ENCODE measurements at places on chromosomes 4 and X.

DNA sequence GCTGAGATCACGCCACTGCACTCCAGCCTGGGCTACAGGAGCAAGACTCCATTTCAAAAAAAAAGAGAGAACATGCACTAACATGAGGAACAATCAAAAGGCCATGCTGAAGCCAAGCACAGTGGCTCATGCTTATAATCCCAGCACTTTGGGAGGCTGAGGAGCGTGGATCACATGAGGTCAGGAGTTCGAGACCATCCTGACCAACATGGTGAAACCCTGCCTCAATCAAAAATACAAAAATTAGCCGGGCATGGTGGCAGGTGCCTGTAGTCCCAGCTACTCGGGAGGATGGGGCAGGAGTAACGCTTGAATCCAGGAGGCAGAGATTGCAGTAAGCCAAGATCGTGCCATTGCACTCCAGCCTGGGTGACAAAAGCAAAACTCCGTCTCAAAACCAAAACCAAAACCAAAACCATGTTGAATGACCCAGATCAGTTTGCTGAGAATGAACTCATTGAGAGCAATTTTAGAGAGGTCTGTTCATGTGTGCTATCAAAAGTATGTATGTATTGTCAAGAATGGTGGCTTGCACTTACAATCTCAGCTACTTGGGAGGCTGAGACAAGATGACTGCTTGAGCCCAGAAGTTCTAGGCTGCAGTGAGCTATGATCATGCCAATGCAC, 44.8 kb downstream of the PDS5A start:
- H3K27ac ChIP-seq, result peak overlapping the region; percentile 31
- peaks cover 34% of the 10 kb centered on the region for H3K4me1 ChIP-seq
- ATAC-seq, result peak; percentile 69
- H3K36me3 ChIP-seq, result peaks cover 27% of the 10 kb centered on the region
- peak overlapping the region; percentile 54 for H3K4me3 ChIP-seq

DNA sequence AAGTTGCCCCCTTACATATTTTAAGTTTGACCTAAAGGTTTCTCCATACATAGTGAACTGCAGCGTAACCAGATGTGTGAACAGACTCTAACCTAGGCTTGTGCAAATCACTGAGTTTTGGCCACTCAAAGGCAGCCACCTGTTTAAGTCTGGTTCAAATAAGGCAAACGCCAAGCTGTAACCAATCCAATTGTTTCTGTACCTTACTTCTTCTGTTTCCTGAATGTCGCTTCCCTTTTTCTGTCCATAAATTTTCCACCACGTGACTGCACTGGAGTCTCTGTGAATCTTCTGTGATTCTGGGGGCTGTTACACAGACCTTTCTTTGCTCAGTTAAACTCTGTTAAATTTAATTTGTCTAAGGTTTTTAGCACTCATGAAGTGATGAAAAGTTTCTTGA, 618.8 kb downstream of the GLUD2 start:
- no peaks in the 10 kb centered on the region for H3K36me3 ChIP-seq
- H3K4me1 ChIP-seq, result no peaks in the 10 kb centered on the region
- no peak overlapping the region for H3K4me3 ChIP-seq
- no peak overlapping the region for H3K27ac ChIP-seq
- no peak for ATAC-seq

DNA sequence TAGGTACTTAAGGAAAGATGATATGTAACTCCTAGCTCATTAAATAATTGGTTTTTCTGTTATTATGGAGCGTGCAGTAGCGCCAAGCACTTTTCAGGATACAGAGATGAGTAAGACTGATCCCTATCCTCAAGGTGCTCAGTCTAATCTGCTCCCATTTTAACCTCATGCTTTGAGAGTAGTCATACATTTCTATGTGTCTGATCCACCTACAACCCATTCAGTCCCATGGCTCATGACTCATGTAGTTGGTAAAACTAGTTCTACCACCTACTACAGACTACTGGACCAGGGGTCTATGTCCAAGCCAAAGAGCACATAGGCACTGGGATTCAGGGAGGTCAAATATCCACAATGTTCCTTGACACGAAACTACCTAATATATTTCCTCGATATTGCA, 60.8 kb downstream of the TMEM154 start:
- ATAC-seq, result no peak
- H3K4me3 ChIP-seq, result no peak overlapping the region
- no peaks in the 10 kb centered on the region for H3K4me1 ChIP-seq
- H3K36me3 ChIP-seq, result no peaks in the 10 kb centered on the region

DNA sequence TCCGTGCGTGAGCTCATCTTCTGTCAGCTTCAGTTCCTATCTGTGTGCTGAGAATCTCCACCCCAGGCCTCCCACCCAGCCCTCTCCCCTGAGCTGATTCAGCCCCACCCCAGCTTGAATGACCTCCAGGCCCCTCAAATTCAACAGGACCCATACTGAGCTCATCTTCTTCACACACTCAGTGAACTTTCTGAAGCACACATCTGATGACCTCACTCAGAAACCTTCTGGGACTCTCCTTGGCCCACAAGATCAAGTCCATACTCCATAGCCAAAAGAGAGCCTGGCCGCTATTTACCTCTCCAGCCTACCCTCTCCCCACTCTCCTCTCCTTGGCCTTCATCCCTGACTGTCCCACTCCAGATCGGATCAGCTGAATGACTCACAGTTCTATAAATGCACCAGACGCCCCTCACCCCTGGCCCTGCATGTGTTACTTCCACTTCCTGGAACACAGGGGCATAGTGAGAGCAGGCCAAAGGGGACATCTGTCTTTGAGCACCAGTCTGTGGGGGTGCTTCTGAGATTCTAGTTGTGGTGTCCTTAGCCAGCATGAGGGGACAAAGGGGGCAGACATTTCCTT, 62.5 kb downstream of the PJA1 start:
- H3K4me3 ChIP-seq, result no peak overlapping the region
- H3K27me3 ChIP-seq, result no peaks in the 10 kb centered on the region
- ATAC-seq, result no peak
- H3K27ac ChIP-seq, result no peak overlapping the region

DNA sequence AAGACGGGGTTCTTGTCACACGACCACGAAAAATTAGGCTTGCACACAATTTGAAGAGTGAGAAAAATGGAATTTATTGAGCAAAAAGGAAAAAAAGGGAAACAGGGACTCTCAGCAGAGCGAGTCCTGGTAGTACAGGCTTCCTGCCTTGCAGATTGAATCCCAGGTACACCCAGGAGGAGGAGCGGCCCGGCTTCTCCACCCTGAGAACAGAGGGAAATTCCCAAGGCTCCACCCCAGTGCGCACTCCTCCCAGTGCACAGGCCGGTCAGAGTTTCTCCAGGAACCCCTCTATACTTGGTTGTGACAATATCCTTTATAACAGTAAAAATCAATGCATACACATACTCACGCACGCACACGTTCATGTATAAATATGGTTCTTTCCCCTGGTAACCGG, 22.0 kb downstream of the SLC4A4 start:
- no peak overlapping the region for H3K27ac ChIP-seq
- H3K4me3 ChIP-seq, result no peak overlapping the region
- no peaks in the 10 kb centered on the region for H3K36me3 ChIP-seq
- no peak for ATAC-seq

GRCh38 chr4:162839814-162840213, 326.9 kb downstream of the NAF1 start:
- H3K27ac ChIP-seq, result no peak overlapping the region
- no peaks in the 10 kb centered on the region for H3K27me3 ChIP-seq
- ATAC-seq, result no peak

- peaks cover 10% of the 10 kb centered on the region for H3K27me3 ChIP-seq
- no peaks in the 10 kb centered on the region for H3K4me1 ChIP-seq
- H3K36me3 ChIP-seq, result no peaks in the 10 kb centered on the region
- H3K27ac ChIP-seq, result no peak overlapping the region
- no peak for ATAC-seq
These were observed 38.8 kb upstream of the CAPN6 start for GRCh38 chrX:111309083-111309482.

GRCh38 chr4:116636917-116637316, 448.5 kb downstream of the TRAM1L1 start:
- H3K27me3 ChIP-seq, result no peaks in the 10 kb centered on the region
- no peaks in the 10 kb centered on the region for H3K4me1 ChIP-seq
- no peak for ATAC-seq

DNA sequence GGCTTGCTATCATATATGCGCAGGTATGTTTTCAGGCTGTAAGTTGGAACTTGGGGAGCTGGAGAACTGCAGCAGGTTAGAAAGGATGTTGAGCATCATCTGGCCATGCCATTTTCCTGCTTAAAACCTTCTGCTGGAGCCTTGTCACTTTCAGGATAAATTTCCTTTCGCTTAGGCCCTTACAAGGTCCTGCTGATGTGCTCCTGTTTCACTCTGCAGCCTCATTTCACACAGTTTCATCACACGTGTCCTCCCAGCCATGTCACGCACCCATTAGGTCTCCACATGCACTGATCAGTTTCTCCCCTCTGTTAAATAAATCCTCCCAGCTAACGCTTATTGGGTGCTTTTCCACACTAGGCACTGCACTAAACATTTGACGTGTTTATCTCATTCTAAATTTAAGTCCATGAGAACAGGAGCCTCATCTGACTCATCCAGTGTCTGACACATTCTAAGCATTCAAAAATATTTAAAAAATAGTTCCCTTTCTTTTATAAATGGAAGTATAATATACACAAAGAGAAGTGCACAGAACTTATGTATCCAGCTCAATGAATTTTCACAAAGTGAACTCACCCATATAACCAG, 14.5 kb downstream of the SOD3 start:
- ATAC-seq, result no peak
- H3K27ac ChIP-seq, result no peak overlapping the region
- no peak overlapping the region for H3K4me3 ChIP-seq
- H3K36me3 ChIP-seq, result no peaks in the 10 kb centered on the region

DNA sequence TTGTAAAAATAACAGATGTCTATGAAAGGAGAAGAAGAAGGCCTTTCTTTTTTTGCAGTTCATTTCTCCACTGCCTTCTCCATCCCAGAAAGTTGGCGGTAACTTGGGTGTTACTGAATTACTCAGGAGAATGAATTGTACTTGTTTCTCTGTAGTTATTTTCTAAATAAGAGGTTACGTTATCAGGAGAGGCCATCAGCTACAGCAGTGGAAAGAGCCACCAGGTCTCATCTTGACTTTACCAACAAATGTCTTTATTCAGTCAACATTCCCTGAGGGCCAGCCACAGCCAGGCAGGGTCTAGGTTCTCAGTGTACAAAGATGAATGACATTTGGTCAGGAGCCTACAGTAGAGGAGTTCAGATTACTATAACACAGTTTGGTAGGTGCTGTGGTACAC, 8.1 kb downstream of the HADH start:
- peaks cover 24% of the 10 kb centered on the region for H3K36me3 ChIP-seq
- peaks cover 24% of the 10 kb centered on the region for H3K4me1 ChIP-seq
- no peaks in the 10 kb centered on the region for H3K27me3 ChIP-seq
- ATAC-seq, result no peak
- H3K4me3 ChIP-seq, result no peak overlapping the region

- H3K27ac ChIP-seq, result no peak overlapping the region
- no peaks in the 10 kb centered on the region for H3K4me1 ChIP-seq
These were observed 183.2 kb downstream of the FBXW7 start for GRCh38 chr4:152352622-152353116.

- peak; percentile 70 for ATAC-seq
- H3K27me3 ChIP-seq, result no peaks in the 10 kb centered on the region
- peaks cover 48% of the 10 kb centered on the region for H3K36me3 ChIP-seq
- peaks cover 11% of the 10 kb centered on the region for H3K4me1 ChIP-seq
- no peak overlapping the region for H3K27ac ChIP-seq
These were observed 40.0 kb upstream of the CTAG2 start for GRCh38 chrX:154693394-154693793.

GRCh38 chrX:125089761-125090445, 229.8 kb upstream of the TEX13C start:
- no peaks in the 10 kb centered on the region for H3K4me1 ChIP-seq
- H3K36me3 ChIP-seq, result no peaks in the 10 kb centered on the region
- no peak overlapping the region for H3K27ac ChIP-seq

- no peaks in the 10 kb centered on the region for H3K4me1 ChIP-seq
- H3K27me3 ChIP-seq, result no peaks in the 10 kb centered on the region
- H3K36me3 ChIP-seq, result peaks cover 13% of the 10 kb centered on the region
- no peak overlapping the region for H3K27ac ChIP-seq
- H3K4me3 ChIP-seq, result no peak overlapping the region
These were observed 8.1 kb upstream of the HSD17B13 start for GRCh38 chr4:87330761-87331160.

DNA sequence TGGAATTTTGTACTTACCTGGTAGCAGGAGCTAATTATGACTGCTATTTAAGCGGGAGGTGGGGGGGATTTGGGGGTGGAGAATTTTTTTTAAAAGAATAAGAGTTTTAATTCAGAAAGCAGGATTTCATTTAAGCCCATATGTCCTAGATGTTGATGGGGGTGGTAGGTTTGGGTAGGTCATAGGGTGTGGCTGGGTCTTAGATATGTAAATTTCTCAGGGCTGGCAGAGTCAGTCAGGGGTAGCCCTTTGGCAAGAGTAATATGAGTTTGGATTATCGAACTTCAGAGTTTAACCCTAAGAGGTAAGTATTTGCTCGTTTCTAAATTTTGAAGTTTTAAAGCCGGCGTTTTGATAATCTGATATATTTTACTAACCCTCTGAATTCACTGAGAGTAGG, 35.2 kb upstream of the COX18 start:
- peak overlapping the region; percentile 45 for H3K27ac ChIP-seq
- ATAC-seq, result no peak
- no peak overlapping the region for H3K4me3 ChIP-seq

DNA sequence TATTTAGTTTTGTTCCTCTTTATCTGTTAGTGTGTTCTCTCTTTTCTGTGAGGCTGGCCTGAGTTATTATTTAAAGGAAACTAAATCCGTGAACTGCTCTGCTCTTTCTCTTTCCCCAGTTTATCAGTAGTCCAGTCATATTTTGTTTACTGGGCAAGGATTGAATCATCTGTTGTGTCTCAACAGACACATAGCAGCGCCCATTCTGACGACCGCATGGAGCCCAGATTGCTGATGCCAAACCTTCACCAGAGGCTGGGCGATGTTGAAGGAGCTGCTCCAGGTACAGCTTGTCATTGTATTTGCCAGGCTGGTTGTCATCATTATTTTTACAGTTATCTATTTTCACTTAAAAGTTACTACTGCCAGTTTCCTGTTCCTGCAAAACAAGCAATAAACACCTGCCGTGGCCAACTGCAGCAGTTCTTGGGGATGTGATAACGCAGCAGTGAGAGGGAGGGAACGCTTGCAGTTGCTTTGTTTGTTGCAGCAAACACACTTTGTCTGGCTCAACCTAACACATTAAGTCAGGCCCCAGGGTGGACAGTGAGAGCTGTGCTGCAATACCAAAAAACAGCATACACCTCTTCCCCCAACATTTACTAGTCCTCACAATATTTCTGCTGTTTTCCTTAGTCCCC, 10.1 kb downstream of the REELD1 start:
- no peaks in the 10 kb centered on the region for H3K36me3 ChIP-seq
- H3K27me3 ChIP-seq, result no peaks in the 10 kb centered on the region
- H3K4me3 ChIP-seq, result no peak overlapping the region
- H3K4me1 ChIP-seq, result no peaks in the 10 kb centered on the region

- no peak overlapping the region for H3K4me3 ChIP-seq
- no peak for ATAC-seq
- H3K27ac ChIP-seq, result no peak overlapping the region
- no peaks in the 10 kb centered on the region for H3K36me3 ChIP-seq
These were observed 38.6 kb downstream of the PTCHD1 start for GRCh38 chrX:23373129-23373804.
